ENCODE measurements at places on chromosomes 12 and 14.

GRCh38 chr12:121576851-121577391, 3.9 kb downstream of the KDM2B start:
- peak; percentile 93 for DNase-seq

- no peak for DNase-seq
Observed at GRCh38 chr12:53101931-53102781, 1.1 kb upstream of the SOAT2 start.

GRCh38 chr12:6069437-6070093, 54.9 kb downstream of the VWF start:
- DNase-seq, result no peak

- DNase-seq, result no peak
Observed at GRCh38 chr12:56801661-56802622, 38.8 kb downstream of the HSD17B6 start.

- DNase-seq, result no peak
Observed at GRCh38 chr12:113292091-113292490, 42.8 kb downstream of the SLC8B1 start.

- peak; percentile 76 for DNase-seq
Observed at GRCh38 chr12:55743406-55744339, 751 bp downstream of the GDF11 start.

- DNase-seq, result peak; percentile 93
Observed at GRCh38 chr12:48852734-48853688, 1.0 kb upstream of the DDX23 start.

DNA sequence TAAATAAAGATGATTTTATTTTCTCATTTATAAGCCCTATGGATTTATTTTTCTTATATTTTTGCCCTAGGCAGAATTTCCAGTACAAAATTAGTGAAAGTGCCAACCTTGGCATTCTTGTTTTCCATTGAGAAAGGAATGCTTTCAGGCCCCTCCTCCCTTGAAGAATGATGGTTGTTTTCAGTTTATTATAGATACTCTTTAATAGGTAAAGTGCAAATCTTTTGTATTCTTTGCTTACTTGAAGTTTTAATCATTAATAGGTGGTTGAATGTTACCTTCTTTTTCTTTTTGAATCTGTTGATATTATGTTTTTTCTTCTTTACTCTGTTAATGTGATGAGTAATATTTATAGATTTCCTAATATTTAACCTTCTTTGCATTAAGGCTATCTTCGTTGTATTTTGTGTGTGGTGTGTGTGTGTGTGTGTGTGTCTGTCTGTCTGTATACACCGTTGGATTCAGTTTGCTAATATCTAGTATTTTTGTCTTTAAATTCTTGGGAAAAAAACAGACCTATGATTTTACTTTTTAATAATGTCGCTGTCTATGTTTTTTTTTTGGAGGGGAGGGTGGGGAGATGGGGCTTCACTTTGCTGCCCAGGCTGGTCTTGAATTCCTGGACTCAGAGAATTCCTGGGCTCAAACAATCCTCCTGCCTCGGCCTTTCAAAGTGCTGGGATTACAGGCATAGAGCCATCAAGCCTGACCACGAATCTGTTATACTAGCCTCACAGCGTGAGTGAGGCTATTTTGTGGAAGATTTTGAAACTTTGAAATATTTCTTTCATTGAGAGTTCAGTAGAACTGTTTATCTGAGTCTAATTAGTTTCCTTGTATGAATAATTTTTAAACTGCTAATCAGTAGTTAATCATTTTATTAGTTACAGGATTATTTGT, 13.5 kb downstream of the SRGAP1 start:
- DNase-seq, result no peak

- DNase-seq, result no peak
Observed at GRCh38 chr14:105193916-105194782, 13.0 kb upstream of the NUDT14 start.

GRCh38 chr14:61472801-61473376, 151.5 kb downstream of the PRKCH start:
- no peak for DNase-seq

DNA sequence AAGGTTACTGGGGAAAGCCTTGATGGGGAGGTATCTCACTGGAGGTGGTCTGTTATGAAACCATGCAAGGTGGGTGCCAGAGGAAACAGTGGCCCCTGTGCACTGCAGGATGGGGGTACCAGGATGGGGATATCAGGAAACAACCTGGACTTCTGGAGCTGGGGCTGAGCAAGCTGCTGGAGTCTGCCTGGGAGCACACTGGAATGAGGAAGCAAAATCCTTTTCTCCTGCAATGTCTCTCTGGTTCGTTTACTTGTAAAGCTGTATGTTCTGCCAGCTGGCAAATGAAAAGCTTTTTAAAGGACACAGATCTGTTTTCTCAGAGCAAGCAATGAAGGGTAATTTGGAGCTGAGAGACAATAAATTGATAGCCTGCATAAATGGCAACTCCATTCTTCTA, 23.2 kb upstream of the SERPINA1 start:
- no peak for DNase-seq

DNA sequence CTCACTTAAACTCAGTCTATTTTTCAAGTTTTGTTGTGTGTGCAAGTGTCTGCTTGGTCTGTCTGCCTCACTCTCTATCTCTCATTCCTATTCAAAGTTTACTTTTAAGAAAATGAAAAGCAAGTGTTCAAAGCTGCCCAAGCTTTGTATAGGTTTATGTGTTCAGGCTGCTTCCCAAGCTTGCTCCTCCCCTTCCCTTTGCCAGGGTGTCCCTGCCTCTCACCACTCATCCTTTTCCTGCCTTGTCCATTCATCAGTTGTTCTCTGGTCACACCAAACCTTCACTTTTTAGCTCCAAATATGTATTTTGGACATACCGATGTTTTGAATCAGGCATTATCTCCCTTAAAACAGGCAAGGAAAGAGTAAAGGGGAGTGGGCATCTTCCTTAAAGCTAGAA, 41.3 kb downstream of the STK38L start:
- no peak for DNase-seq

DNA sequence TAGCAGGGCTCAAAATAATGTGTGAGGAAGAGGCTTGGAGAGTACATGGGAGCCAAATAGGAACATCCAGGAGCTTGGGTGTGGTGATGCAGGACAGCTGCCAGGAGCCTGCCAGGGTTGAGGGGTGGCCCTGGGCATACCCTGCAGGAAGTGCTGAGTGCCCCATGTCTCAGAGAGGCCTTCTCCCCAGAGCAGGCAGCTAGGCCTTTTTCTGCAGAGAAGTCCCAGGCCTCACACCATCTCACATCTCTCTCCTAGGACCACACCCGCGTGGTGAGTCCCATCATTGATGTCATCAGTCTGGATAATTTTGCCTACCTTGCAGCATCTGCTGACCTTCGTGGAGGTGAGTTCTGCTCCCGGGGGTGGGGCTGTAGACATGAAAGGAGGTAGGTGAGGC, 66.9 kb downstream of the ERH start:
- no peak for DNase-seq

- no peak for DNase-seq
Observed at GRCh38 chr14:20277409-20277808, 28.3 kb downstream of the TTC5 start.

DNA sequence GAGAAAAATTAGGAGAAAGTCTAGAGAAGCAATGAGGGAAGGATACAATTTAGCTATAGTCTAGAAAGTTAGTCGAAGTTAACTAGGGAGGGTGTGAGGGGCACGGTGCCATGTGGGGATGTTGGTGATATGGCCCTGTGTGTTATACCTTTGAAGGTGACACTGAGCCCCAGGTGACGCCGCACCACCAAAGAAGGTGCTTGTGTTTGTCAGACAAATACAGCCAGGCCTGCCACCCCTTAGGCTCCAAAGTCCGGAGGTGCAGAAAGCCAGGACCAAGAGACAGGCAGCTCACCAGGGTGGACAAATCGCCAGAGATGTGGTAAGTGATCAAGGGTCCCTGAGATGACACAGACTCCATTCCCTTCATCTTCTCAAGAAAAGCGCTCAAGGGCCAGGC, 1.1 kb downstream of the C1S start:
- DNase-seq, result no peak

DNA sequence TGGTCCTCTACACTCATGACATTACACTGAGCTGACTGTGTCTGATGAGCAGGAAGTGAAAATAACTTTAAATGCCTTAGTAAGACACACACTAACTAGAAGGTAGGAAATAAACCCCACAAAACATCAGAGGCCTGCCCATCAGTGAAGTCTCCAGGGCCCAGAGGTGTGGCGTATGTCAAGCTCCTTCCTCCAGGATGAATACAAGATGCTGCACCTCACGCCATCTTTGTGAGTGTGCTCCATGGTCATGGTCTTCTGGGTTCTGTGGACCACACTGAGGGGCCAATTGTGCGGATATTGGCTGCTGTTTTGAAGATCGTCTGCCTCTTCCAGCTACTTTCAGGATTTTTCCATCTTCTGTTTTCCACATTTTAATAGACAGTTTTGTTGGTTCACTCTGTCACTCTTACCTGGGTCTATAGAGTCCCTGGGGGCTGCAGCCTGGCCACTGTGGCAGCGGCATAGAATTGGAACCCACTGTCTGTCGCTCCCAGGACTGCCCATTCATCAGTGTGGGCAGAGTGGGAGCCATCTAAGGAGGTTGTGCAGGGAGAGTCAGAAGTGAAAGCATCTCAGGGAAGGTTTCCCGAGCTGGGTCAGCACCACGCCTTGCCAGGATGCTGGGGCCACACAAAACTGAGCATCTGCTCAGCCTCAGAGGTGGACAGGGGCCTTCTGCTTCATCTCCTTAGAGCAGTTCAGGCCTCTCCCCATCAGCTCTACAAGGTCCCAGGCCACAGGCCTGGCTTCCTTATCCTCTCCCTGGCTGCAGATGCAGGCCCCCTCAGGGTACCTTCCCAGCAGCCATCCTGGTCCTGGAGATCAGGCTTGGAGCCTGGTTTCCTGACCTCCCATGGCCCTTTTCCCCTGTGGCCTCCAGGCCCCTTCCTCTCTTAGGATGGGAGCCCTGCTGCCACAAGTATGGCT, 57.5 kb upstream of the C14orf180 start:
- DNase-seq, result no peak

DNA sequence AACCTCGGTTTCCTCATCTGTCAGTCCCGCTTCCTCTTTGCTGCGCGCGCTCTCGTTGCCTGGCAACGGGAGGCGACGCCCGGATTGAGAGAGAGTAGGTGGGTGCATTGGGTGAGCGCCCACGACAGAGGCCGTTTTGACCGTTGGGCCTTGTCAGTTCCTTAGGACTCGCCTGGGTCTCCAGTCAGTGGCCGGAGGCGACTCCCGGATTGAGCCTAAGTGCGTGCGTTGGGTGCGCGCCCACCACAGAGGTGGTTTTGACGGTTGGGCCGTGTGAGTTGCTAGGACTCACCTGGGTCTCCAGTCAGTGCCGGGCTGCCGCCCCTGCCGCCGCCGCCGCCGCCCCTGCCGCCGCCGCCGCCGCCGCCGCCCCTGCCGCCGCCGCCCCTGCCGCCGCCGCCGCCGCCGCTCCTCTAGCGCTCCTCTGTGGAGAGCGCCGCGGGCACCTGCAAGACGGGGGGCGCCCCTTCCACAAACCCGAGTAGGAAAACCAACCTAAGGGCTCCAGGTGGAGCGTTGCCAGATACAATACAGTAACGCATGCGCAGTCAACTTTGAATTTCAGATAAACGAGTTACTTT, 37.2 kb downstream of the APOBEC1 start:
- peak; percentile 80 for DNase-seq

- DNase-seq, result no peak
Observed at GRCh38 chr12:131835616-131836171, 7.5 kb downstream of the MMP17 start.

GRCh38 chr12:59401862-59402261, 194.0 kb upstream of the SLC16A7 start:
- DNase-seq, result no peak

GRCh38 chr12:123995023-123995748, 22.2 kb downstream of the ZNF664 start:
- DNase-seq, result no peak

DNA sequence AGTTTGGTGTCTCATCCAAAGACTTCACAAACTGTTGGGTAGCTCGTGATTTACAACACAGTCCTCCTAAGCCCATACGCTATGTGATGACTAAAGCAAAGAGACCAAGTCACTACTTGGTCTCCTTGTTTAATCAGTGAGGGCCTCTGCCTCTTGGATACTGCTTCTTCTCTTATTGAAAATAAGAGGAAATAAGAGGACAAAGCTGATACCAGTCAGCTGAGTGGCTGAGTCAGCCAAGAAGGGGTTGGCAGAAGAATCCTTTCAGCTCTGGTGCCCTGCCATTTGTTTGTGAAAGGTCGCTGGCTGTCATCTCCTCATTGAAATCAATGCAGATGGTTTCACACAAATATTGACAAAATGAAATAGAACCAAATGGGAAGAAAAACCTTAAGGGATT, 67.5 kb upstream of the SLC35F4 start:
- DNase-seq, result no peak

DNA sequence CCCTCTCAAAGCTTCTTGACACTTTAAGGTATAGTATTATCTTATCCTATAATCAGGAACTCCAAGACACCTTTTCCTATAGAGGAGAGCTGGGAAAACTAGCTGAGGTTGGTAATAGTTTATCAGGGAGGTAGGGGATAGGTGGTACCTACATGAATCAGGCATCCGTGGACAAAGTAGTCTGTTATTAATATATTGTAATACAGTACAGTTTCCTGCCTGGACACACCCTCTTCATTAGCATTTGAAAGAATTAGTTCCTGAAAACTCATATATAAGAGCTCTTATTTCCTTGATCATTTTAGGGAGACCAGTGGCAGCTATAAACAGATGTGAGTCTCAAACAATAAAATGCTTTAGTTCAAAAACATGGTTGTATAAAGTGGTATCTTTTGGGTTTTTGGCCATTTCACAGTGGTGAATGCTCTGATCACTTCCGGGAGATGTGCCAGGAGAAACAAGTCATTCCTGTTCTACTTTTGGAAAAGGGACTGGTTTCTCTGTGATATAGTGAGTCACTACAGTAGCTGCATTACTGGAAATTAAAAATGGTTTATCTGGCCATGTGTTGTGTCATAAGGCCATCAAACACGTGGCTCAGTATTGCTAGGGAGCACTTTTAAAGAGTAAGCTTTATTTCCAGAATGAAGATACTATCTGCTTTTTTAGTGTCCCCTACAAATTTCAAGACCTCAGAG, 98.1 kb downstream of the KLRB1 start:
- no peak for DNase-seq

- peak; percentile 84 for DNase-seq
Observed at GRCh38 chr14:69572030-69572840, 2.4 kb downstream of the CCDC177 start.

DNA sequence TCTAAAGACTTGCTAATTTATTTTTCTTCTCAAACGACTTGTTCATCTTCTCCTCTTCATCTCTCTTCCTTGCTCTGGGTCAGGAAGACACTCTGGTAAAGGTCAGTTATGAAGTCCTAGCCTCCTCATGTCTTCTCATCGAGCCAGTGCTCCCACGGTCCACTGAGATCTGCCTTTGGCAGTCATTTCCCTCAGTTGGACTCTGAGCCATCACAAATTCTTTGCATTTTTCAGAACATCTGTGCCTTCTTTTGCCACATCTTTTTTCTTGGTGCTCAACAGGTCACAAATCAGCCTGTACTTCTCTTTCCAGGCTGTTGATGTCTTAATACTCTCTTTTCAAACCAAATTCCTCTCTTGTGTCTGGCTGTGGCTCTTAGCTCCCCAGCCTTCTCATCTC, 49.7 kb downstream of the IGF1 start:
- DNase-seq, result no peak

GRCh38 chr14:96077983-96078624, 38.9 kb downstream of the C14orf132 start:
- no peak for DNase-seq

Data from ELF-1 (cell line).